NCI-H69 (cell line): ENCODE measurements at places on chromosomes 3 and 15.
A peak's percentile ranks its signal among the peaks of the same experiment; 100 is the strongest.

DNA sequence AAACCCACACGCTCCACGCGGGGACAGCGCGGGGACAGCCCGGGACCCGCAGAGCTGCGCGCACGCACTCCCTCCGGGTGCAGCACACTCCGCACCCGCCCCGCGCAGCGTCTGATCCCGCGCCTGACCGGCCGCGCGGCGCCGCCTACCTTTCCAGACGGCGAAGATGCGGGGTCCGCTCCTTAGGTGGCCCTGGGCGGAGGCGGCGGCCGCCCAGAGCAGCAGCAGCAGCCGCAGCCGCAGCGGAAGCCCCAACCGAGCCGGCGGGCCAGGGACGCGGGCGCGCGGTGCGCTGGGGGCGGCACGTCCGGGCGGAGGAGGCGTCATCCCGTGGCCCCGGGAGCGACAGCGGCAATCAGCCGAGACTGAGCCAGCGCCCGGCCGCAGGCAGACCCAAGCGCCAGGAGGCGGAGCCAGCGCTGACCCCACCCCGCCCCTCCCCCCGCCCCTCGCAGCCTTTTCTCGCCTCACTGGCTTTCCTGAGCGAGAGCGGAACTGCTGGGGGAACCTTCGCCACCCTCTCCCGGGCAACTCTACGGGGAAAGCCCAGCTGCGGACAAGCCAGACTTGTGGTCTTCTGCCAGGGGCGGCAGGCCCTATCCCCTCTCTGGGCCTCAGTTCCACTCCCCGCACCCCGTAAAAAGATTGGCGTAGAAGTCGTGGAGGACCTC is at the start of gene SEMA7A:
SEMA7A (minus strand) TSS at position 367 of the 671 bp plus-strand sequence; CDS start at position 327, 40 bp downstream.
- DNase-seq = peak; percentile 81

DNA sequence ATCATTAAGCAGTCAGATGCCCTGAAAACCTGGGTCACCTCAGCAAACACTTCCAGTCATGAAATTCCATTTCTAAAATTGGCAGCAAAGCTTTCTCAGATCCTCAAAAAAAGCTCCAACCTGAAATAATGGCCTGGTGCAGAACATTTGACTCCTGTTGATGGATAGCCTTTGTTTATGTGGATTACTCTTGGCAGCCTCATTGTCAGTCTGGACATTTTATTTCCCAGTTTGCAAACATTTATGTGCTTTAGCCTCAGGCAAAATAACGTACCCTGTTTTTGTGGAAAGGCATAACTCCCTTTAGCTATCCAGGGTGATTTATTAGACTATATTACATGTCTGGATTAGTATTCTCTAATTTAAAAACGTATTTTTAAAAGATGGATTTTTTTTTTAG is 53.9 kb downstream of the PXYLP1 start:
- peak; percentile 59 for DNase-seq

- DNase-seq = peak; percentile 6
Observed at GRCh38 chr3:17473761-17474160, 268.7 kb downstream of the TBC1D5 start.

GRCh38 chr15:62857411-62857853 is 185.1 kb upstream of the TPM1 start:
- DNase-seq = no peak

DNA sequence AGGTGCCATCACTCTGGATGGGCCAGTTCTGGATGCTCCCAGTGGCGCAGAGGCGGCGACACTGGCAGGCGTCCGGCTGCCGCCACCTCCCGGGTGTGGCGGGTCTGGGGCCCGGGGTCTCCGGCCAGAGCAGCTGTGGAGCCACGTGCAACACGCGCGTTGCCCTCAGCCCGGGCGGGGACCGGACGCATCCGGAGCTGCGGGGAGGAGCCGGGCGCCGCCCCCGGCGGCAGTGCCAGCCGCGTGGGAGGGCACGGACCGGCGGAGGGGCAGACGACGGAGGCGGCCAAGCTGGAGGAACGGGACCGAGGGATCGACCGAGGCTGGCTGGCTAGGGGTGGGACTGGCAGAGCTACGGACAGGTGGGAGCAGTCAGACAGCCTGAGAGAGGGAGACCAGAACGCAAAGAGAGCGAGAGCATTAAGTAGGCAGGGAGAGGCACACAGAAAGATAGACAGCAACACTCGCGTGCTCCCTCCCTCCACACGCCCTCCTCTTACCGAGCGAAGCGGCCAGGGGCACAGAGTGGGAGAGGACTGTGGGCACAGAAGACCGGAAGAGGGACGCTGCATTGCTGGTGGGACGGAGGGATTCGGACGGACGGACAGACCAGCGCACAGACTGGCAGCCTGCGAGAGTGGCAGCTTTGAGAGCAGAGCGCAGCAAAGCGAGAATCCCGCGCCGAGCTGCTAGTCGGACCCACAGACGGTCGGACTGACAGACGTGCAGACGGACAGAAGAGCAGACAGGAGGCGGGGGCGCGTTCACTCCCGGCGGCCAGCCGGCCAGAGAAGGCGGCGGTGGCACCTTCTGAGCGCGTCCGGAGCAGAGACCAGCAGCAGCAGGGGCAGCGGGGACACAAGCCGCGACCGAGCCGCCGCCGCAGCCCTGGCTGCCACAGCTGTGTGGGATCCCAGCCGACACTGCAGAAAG is at the start of gene ARPP21:
ARPP21 (plus strand) TSS at position 272 of the 933 bp plus-strand sequence. CDS start 42,227 bp downstream, outside the sequence.
- DNase-seq = peak; percentile 27

- no peak for DNase-seq
Observed at GRCh38 chr3:66709532-66709931, 208.7 kb upstream of the LRIG1 start.

GRCh38 chr3:187746442-187747281 is 1.4 kb upstream of the BCL6 start:
- DNase-seq = no peak

GRCh38 chr3:141303481-141304223 is 64.7 kb upstream of the ZBTB38 start:
- DNase-seq = peak; percentile 71

DNA sequence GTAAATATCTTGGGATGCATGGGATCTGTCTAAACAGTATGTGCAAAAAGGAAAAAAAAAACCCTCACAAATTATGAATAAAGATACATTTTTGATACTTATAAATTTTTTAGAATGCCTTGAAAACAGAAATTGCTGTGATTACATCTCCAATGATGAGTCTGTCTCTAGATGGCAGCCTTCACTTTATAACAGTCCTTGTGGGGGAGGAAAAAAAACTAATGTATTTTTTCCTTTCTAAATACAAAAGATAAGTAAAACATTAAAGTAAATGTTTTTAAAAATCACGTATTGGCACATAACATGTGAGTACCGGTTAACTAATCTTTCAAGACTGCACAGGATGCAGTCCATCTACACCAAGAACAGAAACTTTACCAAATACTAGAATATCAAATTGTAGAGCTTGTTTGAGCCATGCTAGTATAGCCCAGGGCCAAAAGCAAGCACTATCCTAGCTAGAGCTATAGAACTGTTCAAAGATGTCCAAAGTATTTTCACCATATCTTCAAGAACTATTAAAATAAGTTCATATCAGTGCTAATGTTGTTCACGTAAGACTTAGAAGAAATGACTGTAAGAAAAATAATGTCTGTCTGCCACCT is 206.4 kb downstream of the STAG1 start:
- DNase-seq = no peak

DNA sequence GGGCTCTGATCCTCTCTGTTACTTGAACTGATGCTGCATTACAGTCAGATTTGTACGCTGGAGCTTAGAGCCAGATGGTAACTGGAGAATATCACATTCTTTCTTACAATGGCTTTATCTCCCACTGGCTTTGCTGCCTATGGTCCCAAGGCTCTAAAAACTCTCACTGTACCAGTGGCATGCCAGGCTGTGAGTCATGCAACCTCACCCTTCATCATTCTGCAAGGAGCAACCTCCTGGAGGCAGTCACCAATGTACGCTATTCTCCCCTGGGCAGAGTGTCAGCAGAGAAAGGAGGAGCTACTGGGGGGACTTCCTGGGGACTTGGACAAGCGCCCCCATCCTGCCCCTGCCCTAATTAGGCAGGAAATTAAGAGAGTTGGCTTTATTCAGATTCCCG is 97.9 kb upstream of the EIF1B start:
- no peak for DNase-seq

GRCh38 chr3:154690413-154690812 is 260.4 kb upstream of the GPR149 start:
- DNase-seq = no peak

DNA sequence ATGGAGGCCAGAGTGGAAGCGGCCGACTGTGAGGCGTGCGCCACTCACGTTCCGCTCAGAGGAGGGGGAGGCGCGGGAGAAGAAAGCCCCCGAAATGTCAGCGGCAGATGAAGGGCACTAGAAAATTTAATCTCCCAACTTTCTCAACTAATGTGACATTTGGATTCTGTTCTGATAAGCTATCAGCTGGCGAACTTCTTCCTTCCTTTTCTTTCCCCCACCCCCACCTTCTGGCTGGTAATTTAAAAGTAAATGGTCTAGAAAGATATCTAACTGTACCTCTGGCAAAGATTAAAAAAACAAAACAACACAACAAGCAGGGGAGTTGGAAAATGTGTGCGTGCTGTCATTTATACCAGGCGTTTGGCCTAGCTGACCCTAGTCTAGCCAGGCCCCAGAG is 26.4 kb upstream of the TMEM115 start:
- DNase-seq = no peak

DNA sequence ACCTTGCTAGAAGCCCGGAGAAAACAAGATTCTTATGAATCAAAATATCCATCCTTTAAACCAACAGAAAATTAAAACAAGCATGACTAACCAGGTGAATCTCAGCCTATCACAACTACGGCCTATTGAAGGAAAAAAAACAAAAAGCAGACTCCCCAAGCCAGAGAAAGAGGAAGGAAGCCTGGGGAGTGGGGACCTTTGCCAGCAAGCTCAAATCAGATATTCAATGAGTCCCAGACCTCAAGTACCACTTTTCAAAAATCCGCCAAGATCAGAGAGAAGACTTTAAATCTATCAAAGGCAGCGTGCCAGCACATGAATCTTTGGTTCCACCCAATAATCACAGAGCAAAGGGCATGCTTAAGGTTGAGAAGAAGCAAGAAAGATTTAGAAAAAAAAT is 253.8 kb downstream of the NTRK3 start:
- no peak for DNase-seq

DNA sequence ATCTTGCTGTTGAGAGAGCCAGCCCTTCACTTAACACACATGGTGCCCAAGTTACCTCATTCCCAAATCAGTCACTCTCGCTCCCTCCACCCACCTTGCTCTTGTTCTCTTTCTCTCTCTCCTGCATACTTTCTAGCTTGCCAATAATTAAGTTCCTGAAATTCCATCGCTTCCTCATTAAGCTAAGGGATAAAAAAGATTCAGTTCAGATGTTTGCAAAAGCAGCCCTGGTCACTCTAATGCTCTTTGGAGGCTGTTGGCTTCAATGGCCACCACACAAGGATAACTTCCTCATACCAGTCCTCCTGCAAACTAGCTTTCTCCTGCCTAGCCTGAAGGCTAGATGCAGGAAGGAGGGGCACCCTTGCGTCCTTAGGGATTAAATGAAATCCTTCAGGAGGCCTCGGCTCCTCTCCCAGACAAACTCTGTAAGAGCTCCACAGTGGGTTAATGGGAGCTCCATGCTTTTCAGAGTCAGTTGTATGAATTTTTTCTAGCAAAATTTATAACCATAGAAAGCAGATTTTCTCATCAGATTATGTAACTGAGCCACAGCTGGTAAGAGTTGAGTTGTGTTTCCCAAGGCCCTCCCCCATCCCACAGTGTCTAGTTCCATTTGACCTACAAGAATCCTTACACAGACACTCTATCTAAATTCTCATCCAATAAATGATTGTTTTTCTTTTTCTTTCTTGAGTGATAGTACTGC is 176.6 kb upstream of the TRIM42 start:
- DNase-seq = no peak

DNA sequence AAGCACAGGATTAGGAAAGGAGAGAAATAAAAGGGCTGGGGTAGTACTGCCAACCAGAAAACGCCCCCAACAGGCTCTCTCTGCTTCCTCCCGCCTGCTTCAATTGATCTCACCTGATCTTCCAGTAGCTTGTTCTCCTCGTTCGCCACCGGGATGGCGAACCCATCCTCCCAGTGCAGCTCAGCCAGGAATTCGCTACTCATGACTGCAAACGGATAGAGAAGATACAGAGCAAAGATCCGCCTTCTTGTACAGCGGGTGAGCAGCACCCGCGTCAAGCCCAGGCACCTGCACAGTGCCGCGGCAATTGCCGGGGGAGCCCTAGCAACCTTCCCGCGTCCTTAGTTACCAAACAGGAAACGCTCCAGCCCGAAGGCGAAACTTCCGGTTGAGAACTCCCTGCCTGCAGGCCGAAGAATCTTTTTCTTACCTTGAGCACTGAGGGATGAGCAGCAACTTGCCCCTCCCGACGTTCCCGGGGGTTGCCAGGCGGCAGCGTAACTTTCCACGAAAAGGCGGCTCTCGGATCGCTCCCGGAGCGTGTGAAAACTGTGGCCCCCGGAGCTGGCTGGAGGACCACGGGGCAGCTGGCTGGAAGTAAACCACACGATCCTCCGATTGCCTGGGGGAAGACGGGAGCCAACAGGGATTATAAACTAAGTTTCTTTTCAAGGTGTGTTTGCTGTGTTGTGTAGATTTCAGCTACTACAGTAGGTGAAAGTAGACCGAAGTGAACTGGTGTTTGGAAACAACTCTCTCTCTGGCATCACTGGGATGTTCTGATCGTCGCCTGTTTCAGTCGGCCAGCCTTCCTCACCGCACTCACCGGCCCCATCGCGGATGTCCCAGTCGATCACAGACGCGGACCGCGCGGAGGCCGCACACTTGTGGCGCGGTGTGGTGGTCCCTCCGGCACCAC is at the start of gene CCDC39:
CCDC39 (minus strand) TSS at position 312 of the 919 bp plus-strand sequence; CDS start at position 203, 109 bp downstream.
- peak; percentile 98 for DNase-seq

DNA sequence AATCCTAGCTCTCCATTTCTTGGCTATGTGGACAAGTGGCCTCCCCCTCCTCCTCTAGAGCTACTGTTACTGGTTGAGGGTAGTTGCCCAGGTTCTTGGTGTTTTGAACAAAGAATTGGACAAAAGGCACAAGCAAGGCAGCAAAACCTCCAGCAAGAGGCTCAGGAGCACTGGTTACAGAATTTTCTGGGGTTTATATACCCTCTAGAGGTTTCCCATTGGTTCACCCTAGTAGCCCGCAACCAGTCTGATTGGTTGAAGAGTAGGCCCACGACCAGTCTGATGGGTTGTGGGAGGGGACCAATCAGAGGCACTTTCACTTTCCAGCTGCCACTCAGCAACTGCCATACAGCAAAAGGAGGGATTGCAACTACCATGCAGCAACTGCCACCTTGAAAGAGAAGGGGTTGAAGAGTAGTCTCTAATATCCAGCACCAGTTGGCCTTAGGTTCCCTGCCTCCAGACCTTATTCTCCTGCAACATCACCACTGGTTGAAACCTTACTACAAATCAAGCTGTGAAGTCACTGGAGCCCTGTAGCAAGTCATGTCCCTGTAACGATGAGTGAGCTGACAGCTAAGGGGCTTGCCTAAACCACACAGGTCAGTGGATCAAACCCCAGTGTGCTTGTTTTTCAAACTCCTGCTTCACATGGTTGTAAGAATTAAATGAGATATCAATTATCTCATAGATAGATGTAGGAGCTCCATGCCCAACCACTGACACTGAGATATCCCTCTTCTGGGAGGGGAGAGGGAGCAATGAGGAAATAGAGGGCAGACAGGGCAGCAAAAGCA is 2.9 kb upstream of the C15orf39 start:
- peak; percentile 74 for DNase-seq

DNA sequence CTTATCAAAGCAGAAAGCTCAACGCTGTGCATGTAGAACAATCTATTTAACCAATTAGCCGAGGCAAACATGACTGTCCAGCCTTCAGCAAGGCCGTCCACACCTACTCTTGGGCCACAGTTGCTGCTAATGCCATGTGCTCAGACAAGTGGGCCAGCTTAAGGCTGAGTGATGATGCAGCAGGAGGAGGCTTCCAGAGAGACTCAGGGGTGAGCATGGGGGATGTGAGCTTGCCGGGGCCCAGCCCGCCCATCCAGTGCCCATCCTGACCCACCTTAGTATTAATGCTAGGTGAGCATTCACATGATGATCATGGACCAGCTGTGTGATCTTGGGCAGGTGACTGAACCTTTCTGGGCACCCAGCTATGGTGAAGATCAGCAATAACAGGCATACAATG is 150.1 kb downstream of the TPRA1 start:
- DNase-seq = no peak
